Adrenal gland (tissue), 19 donors: ENCODE measurements at places on chromosomes 11 and 22. TPM values are rescaled to one million over a fixed set of nuclear protein-coding genes. Genes with fewer than 3 reads are reported as not detected.
A peak's percentile ranks its signal among the peaks of the same experiment; 100 is the strongest.

- DNase-seq = no peak
- H3K27me3 ChIP-seq = no peaks in the 10 kb centered on the region
- no peaks in the 10 kb centered on the region for H3K4me1 ChIP-seq
- no peaks in the 10 kb centered on the region for H3K36me3 ChIP-seq
- H3K27ac ChIP-seq = no peak overlapping the region
- H3K4me3 ChIP-seq = no peak overlapping the region
Observed at GRCh38 chr11:70367071-70367470, 31.3 kb upstream of the CTTN start.

DNA sequence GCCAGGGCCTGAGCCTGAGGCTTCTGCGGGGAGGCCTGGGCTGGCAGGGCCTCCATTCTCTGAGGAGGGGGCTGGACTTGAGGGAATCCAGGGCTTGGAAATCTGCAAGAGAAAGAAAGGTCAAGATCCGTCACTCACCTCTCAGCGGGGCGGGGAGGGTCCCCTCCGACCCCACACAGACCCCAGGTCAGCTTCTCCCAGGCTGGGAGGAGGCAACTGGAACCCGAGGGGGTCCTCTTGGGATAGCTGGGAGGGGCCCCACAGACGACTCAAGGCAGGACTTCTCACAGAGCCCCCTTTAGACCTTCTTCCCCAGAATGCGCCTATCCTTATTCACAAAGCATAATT is 11.0 kb downstream of the TNKS1BP1 start:
- no peak for DNase-seq
- peak overlapping the region; percentile 98 for H3K27ac ChIP-seq
- H3K4me3 ChIP-seq = no peak overlapping the region
- H3K4me1 ChIP-seq = peaks cover 86% of the 10 kb centered on the region

DNA sequence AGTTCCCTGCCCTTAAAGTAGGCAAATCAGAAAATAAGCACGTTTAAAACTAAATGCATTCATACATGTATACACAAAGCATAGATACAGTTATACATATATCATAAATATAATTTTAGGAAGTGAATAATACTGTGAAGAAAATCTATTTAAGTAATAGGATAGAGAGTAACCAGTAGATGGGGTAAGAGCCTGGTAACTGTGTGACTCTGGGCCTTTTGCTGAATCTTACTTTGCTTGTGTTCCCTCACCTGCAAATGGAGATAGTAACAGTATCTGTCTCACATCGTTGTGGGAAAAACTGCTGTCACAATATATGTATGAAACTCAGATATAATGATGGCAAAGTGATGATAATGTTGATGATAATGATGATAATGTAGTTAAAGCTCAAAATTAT is 29.9 kb downstream of the MS4A2 start:
- H3K4me1 ChIP-seq = no peaks in the 10 kb centered on the region
- no peak overlapping the region for H3K27ac ChIP-seq
- no peak overlapping the region for H3K4me3 ChIP-seq

DNA sequence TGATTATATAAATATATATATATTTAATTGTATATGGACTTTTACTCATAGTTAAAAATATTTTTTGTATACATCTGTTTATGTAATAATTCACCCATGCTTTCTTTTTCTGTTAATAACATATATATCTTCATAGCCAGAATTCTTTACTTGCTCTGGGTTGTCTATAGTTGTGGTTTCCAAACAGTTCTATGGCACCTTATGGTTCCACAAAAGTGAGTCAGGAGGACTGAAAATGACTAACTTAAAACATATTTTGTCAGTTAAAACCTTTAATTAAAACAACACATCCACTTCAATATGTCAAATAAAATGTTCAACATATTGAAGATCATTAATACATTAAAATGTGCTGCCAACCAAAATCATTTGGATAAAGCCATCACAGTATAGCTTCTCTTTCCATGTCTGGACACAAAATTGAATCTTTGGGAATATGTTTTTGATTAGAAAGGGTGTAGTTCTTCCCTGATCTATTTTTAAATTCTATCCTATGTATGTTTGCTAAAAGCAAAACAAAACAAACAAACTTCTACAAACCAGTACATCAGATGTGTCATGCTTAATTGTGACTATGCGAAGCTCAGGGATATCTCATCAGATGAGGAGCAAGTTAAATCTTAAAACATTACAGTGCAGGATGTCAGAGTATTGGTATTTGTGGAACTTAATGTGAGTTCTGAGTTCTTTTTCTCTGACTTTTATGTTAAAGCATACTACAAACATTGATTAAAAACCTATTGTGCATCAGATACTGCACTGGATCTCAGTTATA is 1488.4 kb upstream of the TENM4 start:
- H3K4me1 ChIP-seq = no peaks in the 10 kb centered on the region
- no peaks in the 10 kb centered on the region for H3K27me3 ChIP-seq
- DNase-seq = no peak
- H3K4me3 ChIP-seq = no peak overlapping the region

GRCh38 chr11:17379383-17380180 is 8.9 kb downstream of the KCNJ11 start:
- no peaks in the 10 kb centered on the region for H3K36me3 ChIP-seq
- H3K4me1 ChIP-seq = no peaks in the 10 kb centered on the region
- H3K27me3 ChIP-seq = no peaks in the 10 kb centered on the region
- no peak overlapping the region for H3K27ac ChIP-seq
- H3K4me3 ChIP-seq = no peak overlapping the region
- DNase-seq = no peak

DNA sequence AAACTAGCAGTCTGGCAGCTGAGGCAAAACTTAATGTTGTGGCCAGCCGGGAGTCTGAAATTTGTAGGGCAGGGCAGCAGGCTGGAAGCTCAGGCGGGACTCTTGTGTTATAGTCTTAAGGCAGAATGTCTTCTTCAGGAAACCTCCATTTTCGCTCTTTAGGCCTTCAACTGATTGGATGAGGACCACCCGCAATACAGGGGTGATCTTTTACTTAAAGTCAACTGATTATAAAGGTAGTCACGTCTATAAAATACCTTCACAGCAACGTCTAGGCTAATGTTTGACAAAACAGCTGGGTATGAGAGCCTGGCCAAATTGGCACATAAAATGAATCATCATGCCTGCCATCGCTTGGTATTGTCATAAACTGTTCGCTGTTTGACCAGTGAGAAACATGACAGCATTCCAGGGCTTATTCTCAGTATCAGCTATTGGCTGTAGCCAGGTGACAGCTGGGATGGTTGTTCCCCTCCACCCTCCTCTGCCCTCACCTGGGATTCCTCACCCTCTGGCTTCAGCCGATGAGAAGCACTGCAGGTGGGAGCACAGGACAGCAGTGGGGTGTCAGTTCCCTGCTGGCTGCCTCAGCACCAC is 6.6 kb upstream of the POU2F3 start:
- no peaks in the 10 kb centered on the region for H3K27me3 ChIP-seq
- no peaks in the 10 kb centered on the region for H3K36me3 ChIP-seq
- H3K4me1 ChIP-seq = no peaks in the 10 kb centered on the region
- no peak overlapping the region for H3K4me3 ChIP-seq
- no peak for DNase-seq

GRCh38 chr22:37961062-37961461 is 7.6 kb downstream of the POLR2F start:
- no peaks in the 10 kb centered on the region for H3K36me3 ChIP-seq
- H3K27me3 ChIP-seq = no peaks in the 10 kb centered on the region
- DNase-seq = no peak
- no peak overlapping the region for H3K4me3 ChIP-seq
- no peak overlapping the region for H3K27ac ChIP-seq

GRCh38 chr11:68773521-68774193 is 22.3 kb upstream of the TESMIN start:
- DNase-seq = no peak
- H3K27ac ChIP-seq = no peak overlapping the region
- H3K4me3 ChIP-seq = no peak overlapping the region
- H3K4me1 ChIP-seq = no peaks in the 10 kb centered on the region

DNA sequence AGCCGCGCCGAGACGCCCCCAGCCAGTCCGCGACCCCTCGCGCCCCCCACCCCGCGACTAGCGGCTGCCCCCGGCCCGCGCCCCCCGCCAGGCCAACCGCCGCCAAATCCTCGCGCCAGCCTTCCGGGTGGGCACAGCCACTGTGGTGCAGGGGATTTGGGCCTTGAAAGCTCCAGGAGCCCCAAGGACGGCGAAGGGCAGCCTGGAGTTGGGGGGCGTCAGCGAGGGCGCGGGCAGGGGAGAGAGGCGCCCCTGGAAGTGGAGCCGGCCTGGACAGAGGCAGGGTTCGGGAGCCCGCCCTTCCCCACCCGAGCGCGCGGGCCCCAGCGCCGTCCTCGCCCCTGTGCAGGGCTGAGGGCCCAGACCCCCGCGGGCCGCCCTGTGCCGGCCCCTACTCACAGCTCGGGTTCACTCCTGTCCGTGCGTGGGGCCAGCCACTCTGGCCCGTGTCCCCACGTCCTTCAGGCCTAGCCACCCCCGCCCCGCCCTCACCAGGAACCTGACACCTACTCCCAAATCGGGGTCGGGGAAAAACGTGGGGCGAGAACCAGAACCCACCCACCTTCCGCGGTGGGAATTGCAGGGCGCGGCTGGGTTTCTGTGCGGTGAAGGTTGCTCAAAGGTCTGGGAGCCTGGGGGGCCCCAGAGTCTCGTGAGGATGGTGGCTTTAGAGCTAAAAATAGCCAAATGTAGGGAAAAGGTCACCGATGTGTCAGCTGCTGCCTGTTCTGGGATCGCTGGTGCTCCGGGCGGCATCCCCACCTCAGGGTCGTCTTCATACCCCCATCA is at the start of gene CPT1B:
TSS of gene CPT1B (minus strand) at position 441 of the 789 bp plus-strand sequence. CDS start 512 bp downstream, outside the sequence.
- peak; percentile 49 for DNase-seq
- peak within 1 kb of the TSS; percentile 59 for H3K27ac ChIP-seq
- H3K4me3 ChIP-seq = no peak within 1 kb of the TSS
- peaks cover 27% of the 10 kb centered on the region for H3K4me1 ChIP-seq
- H3K36me3 ChIP-seq = no peaks in the 10 kb centered on the region

DNA sequence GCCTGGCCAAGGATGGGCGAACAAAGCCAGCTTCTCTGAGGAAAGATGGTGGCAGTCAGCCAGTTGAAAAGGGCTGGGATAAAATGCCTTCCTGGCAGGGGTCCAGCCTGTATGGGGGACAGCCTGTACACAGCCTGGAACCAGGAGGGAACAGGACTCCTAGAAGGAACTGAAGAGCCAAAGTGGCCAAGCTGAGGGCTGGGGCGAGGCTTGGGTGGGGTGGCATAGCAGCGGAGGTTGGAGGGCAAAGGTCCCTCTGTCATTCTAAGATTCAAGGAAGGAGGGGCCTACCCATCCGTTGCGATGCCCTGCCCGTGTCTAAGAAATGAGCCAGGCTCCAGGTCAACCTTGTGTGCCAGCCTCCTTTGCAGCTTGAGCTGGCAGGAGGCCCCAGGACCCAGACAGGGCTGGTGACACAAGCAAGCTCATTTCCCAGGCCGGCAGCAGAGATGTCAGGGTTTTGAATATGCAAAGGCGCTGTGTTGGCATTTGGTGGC is 22.6 kb downstream of the FADD start:
- no peaks in the 10 kb centered on the region for H3K36me3 ChIP-seq
- no peak overlapping the region for H3K27ac ChIP-seq
- no peak for DNase-seq
- H3K27me3 ChIP-seq = no peaks in the 10 kb centered on the region
- no peak overlapping the region for H3K4me3 ChIP-seq

GRCh38 chr11:1257916-1258315 is 35.0 kb downstream of the MUC5B start:
- H3K4me3 ChIP-seq = no peak overlapping the region
- no peaks in the 10 kb centered on the region for H3K27me3 ChIP-seq
- H3K27ac ChIP-seq = no peak overlapping the region
- no peak for DNase-seq

- no peak overlapping the region for H3K27ac ChIP-seq
- no peaks in the 10 kb centered on the region for H3K27me3 ChIP-seq
- H3K4me1 ChIP-seq = peaks cover 8% of the 10 kb centered on the region
- H3K36me3 ChIP-seq = no peaks in the 10 kb centered on the region
Observed at GRCh38 chr22:27775087-27775698, 26.4 kb downstream of the MN1 start.

DNA sequence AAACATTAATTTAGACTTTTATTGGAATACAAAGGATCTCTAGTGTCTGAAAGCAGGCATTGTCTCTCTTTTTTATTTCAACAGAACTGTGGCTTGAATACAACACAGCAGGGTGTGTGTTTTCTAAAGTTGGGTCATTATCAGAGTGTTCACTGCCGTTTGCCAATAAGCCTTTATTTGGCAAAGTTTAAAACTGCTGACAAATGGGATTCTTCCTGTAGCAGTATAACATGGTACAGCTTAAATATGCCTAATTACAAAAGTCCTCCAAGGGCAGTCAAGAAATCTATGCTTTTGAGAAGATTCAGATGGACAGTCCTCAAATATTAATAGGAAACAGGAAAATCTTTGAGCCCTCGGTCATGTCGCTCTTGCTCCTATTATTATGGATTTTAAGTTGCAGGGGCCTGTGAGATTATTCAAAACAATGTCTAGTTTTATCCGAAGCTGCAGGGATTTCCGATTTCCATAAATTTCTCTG is 199.9 kb downstream of the MAML2 start:
- no peaks in the 10 kb centered on the region for H3K27me3 ChIP-seq
- no peak overlapping the region for H3K4me3 ChIP-seq
- no peaks in the 10 kb centered on the region for H3K36me3 ChIP-seq
- DNase-seq = no peak
- H3K27ac ChIP-seq = no peak overlapping the region

- H3K4me1 ChIP-seq = peaks cover 7% of the 10 kb centered on the region
- H3K27me3 ChIP-seq = no peaks in the 10 kb centered on the region
- H3K27ac ChIP-seq = no peak overlapping the region
- no peak overlapping the region for H3K4me3 ChIP-seq
- no peak for DNase-seq
- no peaks in the 10 kb centered on the region for H3K36me3 ChIP-seq
Observed at GRCh38 chr11:79487412-79487811, 46.6 kb upstream of the TENM4 start.

The RCOR2 gene
- 4.5 TPM for polyA plus RNA-seq

The P4HA3 gene
- polyA plus RNA-seq = 2.9 TPM

The CRYBB2 gene
- polyA plus RNA-seq = 0.24 TPM

The TRIM48 gene
- polyA plus RNA-seq = not detected

The DRICH1 gene
- 0.51 TPM for polyA plus RNA-seq

The OR6T1 gene
- polyA plus RNA-seq = not detected

The GPR83 gene
- polyA plus RNA-seq = 0.40 TPM

The SNU13 gene
- polyA plus RNA-seq = 446 TPM

The MS4A4A gene
- 21.8 TPM for polyA plus RNA-seq

The AQP11 gene
- 43.4 TPM for polyA plus RNA-seq

The PRG3 gene
- polyA plus RNA-seq = not detected

The PIWIL4 gene
- polyA plus RNA-seq = 2.9 TPM

The TPBGL gene
- 1.5 TPM for polyA plus RNA-seq

The CALCB gene
- polyA plus RNA-seq = 0.07 TPM

The C11orf16 gene
- polyA plus RNA-seq = not detected
